ENCODE measurements at places on chromosomes 1 and 21. TPM values are rescaled to one million over a fixed set of nuclear protein-coding genes. Genes with fewer than 3 reads are reported as not detected.

Gene DNAJC8
- total RNA-seq = 60.9 TPM

Gene TLCD4
- total RNA-seq = 8.6 TPM

Gene MX2
- total RNA-seq = 6.7 TPM

Gene FNDC10
- total RNA-seq = 1.9 TPM

Gene INKA2
- total RNA-seq = 7.9 TPM

Gene KCNA3
- 1.1 TPM for total RNA-seq

Gene GBP6
- not detected for total RNA-seq

Gene DIO1
- total RNA-seq = not detected

Gene TEX38
- total RNA-seq = not detected

Gene FCER1G
- 145 TPM for total RNA-seq

Gene RIIAD1
- 1.7 TPM for total RNA-seq

Gene ACOT7
- total RNA-seq = 29.9 TPM

Gene S100A3
- 4.2 TPM for total RNA-seq

Gene NBPF12
- total RNA-seq = 13.3 TPM

Gene FMO4
- 1.2 TPM for total RNA-seq

Gene SLC50A1
- 14.7 TPM for total RNA-seq

Gene TRIM67
- 0.42 TPM for total RNA-seq

Gene LCE1E
- not detected for total RNA-seq

Gene SPATA45
- total RNA-seq = not detected

Data from esophagus muscularis mucosa (tissue), 4 donors.